ENCODE measurements at places on chromosomes 11 and 22.

DNA sequence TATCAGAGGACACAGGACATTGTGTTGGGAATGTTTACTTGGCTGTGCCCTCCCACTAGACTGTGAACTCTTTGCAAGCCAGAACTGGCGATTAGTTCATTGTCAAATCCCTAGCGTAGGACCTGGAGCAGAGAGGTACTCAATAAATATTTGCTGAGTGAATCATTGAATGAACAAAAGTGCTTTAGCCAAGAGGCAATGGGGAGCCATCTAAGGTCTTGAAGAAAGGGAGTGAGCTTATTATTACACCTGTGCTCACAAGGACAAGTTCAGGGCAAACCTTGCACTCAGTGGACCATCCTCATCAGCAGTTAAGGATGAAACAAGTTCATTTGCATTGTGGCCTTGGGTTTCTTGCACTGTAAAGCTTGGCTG is 1.1 kb upstream of the RASSF10 start:
- no peak for DNase-seq

DNA sequence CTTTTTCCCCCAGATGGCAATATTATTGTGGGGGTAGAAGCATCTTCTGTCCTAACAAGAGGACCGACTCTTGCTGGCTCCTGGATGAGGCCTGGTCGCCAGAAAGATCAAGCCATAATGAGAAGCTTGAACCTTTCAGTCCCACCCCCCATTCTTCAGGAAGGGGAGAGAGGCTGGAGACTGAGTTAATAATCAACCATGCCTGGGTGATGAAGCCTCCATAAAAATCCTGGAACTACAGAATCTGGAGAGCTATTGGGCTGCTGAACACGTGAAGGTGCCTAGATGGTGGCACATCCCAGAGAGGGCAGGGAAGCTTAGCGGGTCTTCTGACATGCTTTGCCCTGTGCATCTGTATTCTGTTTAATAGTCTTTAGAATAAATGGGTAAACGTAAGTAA is 16.3 kb downstream of the AP5B1 start:
- no peak for DNase-seq

DNA sequence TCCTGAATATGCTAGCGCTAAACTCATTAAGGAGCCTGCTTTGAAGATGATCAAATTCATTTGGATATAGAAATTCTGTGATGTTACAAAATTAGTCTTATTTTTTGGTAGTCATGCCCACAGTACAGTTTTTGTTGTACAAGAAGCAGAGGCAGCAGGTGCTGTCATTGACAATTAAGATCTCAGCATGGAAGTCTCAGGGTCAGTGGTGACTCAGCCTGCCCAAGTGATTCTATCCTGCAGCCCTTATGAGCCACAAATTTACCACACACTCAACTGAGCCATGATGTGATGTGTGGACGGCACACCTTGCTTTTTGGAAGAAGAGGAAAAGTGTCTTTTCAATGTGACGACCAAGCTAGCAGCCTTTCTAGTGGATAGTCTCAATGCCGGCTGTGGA is 153.6 kb upstream of the SORL1-AS1 start:
- no peak for DNase-seq

DNA sequence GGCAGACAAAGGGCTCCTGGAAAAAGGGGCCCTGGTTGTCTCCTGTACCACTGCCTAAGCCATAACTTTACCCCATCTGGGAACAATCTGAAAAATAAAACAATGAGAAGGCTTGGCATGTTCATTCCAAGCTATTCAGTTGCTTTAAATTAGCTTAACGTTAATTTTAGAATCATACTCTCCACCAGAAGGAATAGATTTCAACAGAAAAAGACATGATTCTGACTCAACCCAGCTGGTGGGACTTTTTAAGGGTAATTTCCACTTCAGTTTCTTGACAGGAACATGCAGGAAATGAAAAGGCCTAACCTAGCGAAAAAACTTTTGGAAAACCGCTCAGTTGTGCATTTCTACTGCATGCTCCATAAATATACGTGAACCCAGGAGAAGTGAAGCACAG is 7.9 kb downstream of the SF3A1 start:
- DNase-seq = no peak

DNA sequence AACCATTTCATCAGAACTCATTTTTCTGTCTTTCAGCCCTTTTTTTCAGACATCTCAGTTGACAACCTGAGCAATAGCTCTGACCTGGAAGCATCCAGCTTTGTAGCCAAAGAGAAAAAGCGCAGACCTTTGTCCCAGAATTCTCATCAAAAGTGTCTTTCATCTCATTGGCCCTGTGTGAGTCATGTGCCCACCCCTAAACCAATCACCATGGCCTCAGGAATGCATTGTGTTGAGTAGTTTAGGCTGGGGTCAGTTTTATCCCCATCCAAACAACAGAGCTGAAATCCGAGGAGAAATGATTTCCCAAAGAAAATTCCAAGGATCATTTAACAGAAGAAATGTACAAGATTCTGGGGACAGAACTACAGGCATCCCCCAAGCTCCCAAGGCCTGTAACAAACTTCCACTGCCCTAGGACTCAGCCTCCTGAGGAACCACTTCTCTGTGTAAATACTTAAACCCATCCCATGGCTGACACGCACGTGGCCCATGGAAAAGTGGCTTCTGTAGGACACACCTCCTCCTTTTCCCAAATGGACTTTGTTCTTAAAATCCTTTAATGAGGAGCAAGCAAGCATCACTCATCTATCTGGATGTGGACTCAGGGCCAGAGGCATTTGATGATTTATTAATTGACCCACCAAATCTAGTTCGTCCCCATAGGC is 429.0 kb downstream of the SOX6 start:
- no peak for DNase-seq

GRCh38 chr22:29555065-29555644 is 1.6 kb upstream of the THOC5 start:
- peak; percentile 74 for DNase-seq

- DNase-seq = no peak
These were observed 427.9 kb upstream of the DDI1 start for GRCh38 chr11:103608566-103608965.

- no peak for DNase-seq
These were observed 530.4 kb upstream of the TENM4 start for GRCh38 chr11:79971255-79971654.
